ENCODE measurements at places on chromosomes 7 and 10.

DNA sequence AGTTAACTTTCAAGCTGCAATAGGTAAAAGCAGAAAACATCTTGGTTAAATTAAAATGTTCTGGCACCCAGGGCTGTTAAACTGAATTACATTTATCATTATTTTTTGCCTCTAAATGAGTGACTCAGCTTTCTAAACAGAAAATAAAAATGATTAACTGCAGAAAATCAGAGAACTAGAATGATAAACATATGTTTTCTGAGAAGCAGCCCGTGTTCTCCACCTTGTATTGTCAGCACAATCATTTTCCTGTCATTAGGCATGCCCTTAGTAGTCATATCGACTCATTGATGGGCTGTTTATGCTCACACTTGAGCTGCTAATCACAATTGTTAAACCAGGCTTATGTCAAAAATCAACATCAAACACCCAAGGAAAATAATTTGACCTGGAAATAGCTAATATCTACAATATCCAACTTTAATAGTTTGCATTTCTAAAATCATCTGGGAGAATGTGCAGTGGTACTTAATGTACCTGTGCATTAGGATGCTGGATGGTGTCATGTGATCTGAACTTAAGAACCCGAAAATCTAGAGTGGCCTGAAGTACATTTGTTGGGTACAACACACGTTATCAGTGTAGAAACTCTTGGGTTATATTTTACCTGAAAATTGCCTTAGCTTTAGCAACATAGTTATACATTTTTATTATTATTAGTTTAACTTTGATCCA lies 2.3 kb downstream of the MDFIC start:
- no peak for ATAC-seq

DNA sequence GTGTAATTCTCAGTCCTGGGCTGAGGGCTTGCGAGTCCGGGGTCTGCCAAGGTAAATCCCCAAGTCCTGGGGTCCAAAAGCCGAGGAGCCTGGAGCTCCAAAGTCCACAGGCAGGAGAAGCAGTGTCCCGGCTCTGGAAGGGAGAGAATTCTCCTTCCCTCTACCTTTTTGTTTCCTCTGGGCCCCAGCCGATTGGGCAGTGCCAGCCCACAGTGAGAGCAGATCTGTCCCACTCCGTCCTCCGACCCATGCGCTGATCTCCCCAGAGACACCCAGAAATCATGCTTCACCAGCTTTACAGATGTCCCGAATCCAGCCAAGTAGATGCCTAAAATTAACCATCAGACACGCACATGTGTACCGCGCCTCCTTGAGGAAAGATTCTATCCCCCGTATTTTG lies 8.1 kb upstream of the VIPR2 start:
- no peak for ATAC-seq

- ATAC-seq: peak; percentile 80
These were observed 7.9 kb downstream of the CPED1 start for GRCh38 chr7:120996333-120996987.

- ATAC-seq: no peak
These were observed 4.4 kb downstream of the WDR91 start for GRCh38 chr7:135206941-135207391.

DNA sequence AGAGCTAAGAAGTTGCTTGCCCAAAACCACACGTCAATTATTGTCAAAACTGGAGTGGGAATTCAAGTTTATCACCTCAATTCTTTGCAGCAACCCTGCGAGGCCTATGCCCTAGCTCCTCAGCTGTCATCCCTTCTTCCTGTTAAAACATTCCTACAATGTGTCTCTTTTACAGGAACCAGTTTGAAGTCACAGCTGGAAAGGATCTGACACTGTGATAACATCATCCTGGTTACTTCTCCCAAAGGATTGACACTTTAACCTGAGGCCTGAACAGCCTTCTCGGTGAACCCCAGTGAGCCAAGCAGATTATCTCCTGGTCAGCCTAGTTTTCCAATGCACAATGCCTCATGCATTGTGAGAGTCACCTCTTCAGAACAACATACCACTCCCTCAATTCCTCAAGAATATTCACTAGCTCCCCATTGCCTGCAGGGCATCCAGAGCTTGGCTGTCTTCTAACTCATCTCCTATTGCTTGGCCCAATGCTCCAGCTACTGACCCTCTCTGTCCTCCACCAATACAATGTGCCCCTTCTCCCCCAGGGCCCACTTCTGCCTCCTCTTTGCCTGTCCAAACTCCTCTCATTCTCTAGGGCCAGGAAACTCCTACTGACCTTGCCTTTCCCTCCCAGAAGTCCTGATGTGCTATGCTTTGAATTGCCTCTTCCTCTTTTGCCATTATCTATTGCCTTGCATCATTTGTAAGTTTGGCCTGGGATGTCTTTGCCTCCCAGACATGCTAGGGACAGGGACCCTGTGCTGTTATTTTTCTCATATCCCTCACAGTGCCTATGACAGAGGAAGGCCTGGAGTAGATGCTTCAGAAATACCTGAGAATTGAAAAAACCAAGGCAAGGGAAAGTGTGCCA lies 10.4 kb upstream of the DLG5 start:
- ATAC-seq: no peak

DNA sequence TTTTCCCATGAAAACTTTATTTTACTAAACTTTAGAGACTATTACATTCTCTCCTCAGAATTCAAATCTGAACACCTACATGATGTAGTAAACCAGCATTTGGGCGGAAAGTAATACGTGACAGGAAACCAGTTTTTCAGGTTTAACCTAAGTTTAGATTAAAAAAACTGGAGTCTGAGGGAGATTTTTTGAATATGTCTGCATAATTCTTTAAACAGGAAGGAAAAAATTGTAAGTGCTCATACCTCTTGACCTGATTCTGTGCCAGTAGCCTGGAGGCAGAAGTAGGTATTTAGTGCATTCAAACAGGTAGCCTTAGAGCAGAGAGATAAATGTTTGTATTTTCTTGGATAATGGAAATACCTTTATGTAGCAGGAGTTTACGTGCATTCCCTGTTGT lies 224.3 kb downstream of the MDFIC start:
- no peak for ATAC-seq

DNA sequence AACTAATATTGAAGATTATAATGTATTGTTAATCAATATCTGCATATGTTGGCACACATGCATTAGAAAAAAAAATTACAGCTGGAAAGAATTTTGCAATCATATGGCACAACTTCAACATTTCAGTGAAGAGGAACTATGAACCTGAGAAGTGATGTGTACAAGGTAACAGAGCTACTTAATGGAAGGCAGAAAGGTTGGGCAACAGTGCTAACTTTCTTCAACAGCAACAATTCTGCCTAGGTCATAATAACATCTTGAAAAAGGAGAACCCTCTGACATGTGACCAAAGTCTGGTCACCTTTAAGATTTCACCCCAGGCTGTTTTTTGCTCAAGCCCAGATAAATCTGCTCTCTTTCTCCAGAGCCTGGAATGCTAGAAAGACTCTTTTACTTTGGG lies 47.9 kb upstream of the SKAP2 start:
- no peak for ATAC-seq

- peak; percentile 85 for ATAC-seq
These were observed 13.4 kb upstream of the ERCC6 start for GRCh38 chr10:49552277-49552676.

DNA sequence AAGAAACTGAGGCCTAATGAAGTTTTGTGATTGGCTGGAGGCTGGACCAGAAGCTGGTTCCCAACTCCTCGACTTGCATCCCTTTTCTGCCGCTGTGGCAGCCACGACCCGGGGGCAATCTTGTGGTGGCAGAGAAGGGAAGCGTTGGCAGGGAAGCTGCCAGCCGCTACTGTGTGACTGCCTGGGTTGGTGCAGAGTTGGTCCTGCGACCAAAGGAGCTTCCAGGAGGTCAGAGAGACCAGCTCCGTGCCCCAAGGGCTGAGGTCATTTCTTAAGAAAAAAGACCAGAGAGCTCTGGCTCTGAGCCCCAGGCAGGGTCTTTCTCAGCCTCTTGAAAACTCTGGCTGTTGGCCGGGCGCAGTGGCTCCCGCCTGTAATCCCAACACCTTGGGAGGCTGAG lies 47.2 kb downstream of the PRF1 start:
- no peak for ATAC-seq

DNA sequence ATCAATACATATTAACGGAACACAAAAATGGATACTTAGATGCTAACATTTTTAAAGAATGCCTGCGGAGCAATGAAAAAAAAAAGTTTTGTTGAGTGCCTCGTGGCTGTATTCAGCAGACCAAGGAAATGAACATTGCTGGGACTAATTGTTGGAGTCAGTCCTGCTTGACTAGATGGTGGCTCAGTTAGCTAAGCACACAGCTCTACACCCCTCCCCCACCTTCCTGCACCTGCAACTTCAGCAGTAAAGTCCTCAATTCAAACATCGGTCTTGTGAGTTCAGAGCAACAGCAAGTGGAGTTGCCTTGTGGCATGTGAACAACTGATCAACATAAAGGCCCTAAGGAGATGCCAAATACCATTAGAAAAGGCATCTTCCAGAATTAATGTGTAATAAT lies 326.0 kb upstream of the NPSR1 start:
- ATAC-seq: no peak

GRCh38 chr10:18075881-18076280 lies 64.3 kb upstream of the CACNB2 start:
- no peak for ATAC-seq

DNA sequence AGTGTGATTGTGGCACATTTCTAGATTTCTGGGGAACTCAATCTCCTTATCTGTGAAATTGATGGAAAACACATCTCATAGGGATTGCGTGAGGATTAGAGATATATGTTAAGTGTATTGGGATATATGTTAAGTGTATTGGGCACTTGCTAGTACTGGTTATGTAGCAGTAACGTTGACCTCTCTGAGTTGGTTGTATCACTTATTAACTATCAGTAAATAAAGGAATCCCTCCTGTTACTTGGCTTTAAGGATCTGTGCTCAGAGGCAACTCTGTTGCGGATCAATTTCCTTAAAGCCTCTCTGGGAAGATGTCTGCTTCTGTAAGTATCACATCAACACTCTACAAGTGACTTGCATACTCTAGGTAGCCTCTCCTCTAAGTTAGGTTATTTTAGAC lies 25.2 kb downstream of the GNAI1 start:
- ATAC-seq: no peak

DNA sequence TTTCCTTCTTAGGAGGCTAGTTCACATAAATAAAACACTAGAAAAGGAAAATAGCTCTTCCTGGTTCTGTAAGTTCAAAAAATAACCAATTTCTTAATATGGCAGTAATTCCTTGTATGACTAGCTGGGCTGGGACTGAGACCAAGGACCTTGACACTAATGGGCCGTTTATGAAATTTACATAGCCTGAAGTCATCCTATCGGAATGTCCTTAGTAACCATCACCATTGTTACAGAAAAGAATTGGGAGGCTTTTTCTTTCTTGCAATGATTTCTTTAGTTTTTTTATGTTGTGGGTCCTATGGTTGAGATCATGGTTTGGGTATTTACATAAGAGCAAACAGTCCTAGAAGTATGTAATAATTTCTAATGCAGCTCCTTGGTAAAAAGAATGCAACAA lies 87.1 kb upstream of the HDAC9 start:
- ATAC-seq: peak; percentile 95

DNA sequence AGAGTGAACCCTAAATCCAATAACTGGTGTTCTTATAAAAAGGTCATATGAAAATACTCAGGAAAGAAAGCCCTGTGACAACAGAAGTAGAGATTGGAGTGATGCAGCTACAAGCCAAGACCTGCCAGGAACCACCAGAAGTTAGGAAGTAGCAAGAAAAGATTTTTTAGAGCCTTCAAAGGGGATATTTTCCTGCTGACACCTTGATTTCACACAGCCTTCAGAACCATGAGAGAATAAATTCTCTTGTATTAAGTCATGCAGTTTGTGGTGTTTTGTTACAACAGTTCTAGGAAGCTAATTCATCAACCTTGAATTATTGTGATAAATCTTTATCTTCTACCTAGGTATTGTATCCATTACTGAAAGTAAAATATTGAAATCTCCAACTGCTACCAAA lies 81.0 kb downstream of the HYCC1 start:
- ATAC-seq: no peak

DNA sequence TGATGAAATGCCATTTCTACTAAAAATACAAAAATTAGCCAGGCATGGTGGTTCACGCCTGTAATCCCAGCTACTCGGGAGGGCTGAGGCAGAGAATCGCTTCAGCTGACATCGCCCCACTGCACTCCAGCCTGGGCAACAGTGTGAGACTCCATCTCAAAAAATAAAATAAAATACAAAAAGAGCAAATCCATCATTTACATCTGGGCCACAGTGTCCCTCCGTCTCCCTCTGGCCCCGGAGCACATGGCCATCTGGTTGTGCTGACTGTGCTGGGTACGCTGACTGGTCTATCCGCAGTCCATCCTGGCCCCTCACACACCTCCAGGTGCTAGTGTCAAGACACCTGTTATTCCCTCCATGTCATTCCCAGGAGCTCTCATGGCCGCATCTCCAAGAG lies 42.1 kb downstream of the KCNH2 start:
- ATAC-seq: no peak

DNA sequence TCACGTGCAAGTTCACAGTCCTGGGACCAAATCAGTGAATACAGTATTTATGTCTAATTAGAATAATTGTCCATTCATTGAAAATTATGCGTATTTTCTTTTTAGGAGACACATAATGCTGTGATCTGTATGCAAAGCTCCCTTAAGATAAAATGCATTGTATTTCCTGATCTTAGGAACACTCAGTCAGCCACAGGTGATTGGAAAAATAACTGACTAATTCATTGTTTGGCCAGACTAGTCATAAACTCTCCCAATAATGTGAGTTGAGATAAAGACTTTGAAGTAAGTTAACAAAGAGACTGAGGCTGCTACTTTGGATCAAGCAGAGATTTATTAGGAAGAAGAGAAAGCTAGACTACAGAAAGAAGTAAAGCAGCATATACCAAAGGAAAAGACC lies 182.2 kb downstream of the GNAI1 start:
- ATAC-seq: no peak

- peak; percentile 62 for ATAC-seq
These were observed 202.2 kb downstream of the VTI1A start for GRCh38 chr10:112649006-112649821.

GRCh38 chr7:135970682-135971365 lies 6.3 kb downstream of the MTPN start:
- no peak for ATAC-seq
